SK-N-SH (cell line): ENCODE measurements at places on chromosomes 11 and 22. TPM values are rescaled to one million over a fixed set of nuclear protein-coding genes. Genes with fewer than 3 reads are reported as not detected.

DNA sequence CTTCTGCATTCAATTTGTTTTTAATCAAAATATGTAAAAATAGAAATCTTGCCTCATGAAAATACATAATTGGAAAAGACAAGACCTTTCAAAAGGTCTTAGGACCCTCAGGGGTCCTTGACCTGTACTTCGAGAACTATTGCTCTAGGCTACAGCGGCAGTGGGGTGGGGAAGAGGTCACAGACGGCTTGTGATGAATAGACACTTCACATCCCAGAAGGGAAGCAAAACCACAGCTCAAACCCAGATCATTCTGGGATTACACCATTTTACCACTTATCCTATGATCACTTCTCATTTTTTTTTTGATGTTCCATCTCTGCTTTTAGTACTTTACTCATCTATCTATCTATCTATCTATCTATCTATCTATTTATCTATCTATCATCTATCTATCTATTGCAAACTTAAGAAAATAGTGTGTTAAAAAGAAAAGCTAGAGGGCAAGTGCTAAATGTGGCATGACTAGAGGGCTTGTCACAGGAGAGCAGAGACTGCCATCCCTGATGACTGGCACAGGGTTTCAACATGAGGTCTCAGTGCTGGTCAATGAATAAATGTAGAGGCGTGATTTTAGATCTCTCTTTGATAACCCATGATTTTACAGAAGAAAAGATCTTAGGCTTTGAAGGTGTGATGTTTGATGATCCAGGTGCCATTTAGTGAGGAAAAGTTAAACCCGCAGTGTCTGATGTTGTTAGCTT, 37.1 kb downstream of the RNF141 start:
- DNase-seq = no peak

Gene MYO7A
- 0.08 and 0.11 TPM in 2 replicates for polyA plus RNA-seq

Gene NRXN2
- polyA plus RNA-seq = 0.15 TPM in 2 replicates

DNA sequence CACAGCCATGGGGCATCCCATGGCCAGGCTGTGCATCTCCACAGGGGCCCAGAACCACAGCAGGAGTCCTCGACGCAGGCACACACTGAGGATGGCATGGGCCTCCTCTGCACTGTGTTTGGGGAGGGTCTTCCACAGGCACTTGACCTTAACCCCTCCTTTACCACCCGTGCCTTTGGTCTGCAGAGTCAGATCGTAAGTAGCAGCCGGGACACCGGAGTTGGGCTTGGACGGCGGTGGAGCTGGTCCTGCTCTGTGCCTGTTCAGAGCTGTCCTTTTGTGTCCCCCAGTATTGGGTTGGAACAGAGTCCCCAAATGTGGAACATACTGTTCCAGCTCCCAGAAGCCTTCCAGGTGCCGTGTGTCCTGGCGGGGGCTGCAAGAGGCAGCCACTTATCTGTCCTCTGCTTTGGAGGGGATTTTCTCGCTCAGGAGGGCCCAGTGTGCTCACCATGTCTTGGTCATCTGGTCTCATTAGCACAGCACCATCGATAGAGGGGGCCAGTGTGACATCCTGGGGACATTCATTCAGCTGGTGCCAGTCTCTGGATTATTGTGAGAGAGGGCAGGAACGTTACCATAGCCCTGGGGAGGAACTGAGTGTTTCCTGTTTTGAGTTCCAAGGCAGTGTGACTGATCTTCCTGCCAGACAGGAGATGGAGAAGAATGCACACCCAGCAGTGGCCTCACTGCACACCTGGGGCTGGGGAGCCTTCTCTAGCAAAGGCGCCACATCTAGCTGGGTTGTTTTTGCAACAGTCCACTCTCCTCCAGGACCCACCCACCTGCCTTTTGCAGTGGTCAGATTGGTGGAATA, 12.4 kb downstream of the CRELD2 start:
- DNase-seq = peak; percentile 74

- DNase-seq = no peak
Measured at GRCh38 chr11:33879375-33879774, 12.5 kb downstream of the LMO2 start.

DNA sequence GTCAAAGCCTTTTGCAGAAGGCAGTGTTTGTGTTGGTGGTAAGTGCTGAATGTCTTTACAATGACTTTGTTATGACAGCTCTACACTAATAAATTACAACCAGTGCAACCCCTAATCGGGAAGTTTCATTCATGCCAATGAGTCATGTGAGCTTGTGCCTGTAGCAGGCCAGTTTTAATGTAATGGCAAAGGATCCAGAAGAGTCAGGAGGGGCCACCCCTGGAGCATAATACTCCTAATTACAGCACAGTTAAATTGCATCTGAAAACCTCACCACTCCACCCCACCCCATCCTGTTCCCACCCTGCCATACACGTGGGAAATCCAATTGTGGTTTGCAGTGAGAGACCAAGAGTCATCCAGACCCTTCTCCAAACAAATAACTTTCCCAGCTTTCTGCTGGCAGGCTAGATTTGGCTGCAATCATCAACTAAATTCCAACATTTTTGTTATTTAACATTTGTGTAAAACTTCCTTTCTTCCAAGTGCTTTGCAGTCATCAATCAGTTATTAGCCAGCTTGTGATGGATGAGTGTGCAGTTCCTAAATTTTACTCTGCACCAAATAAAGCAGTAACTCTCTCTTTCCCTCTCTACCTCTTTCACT, 277.3 kb upstream of the FAT3 start:
- no peak for DNase-seq

DNA sequence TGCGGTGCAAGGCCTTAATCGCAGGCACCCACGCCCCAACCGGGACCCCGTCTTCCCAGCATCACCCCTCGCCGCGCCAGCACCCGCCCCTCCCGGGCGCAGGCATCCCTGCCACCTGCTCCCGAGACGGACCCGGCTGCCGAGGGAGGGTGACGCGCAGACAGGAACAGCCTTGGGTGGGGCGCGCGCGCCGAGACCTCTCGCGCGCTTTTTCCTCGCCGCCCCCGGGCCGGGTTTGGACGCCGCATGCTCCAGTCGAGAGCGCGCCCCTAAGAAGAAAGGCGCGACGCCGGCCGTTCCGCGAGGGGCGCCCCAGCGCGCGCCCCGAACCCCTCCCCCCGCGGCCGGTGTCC, 504 bp downstream of the CFL1 start:
- DNase-seq = no peak

GRCh38 chr11:36394926-36395325, 98.8 kb downstream of the PRR5L start:
- DNase-seq = no peak
